Stomach (tissue), 19 donors: ENCODE measurements at places on chromosomes 2 and 18. TPM values are rescaled to one million over a fixed set of nuclear protein-coding genes. Genes with fewer than 3 reads are reported as not detected.
A peak's percentile ranks its signal among the peaks of the same experiment; 100 is the strongest.

- DNase-seq = no peak
Measured at GRCh38 chr2:23528690-23529089, 143.7 kb downstream of the KLHL29 start.

DNA sequence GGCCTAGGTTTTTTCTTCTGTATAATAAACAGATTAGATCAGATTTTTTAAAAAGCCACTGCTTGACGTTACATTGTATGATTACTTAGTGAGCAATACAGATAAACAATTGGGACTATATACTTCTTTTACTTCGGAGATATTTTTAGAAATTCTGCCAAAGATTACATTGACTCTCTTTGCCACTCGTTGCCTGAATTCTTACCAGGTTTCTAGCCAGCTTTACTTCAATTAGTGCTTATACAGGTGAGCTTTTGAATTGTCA lies 156.6 kb downstream of the HAUS1 start:
- DNase-seq = no peak

The HADHA gene
- total RNA-seq = 129 TPM

GRCh38 chr2:24875272-24875671 lies 44.8 kb downstream of the ADCY3 start:
- DNase-seq = no peak

DNA sequence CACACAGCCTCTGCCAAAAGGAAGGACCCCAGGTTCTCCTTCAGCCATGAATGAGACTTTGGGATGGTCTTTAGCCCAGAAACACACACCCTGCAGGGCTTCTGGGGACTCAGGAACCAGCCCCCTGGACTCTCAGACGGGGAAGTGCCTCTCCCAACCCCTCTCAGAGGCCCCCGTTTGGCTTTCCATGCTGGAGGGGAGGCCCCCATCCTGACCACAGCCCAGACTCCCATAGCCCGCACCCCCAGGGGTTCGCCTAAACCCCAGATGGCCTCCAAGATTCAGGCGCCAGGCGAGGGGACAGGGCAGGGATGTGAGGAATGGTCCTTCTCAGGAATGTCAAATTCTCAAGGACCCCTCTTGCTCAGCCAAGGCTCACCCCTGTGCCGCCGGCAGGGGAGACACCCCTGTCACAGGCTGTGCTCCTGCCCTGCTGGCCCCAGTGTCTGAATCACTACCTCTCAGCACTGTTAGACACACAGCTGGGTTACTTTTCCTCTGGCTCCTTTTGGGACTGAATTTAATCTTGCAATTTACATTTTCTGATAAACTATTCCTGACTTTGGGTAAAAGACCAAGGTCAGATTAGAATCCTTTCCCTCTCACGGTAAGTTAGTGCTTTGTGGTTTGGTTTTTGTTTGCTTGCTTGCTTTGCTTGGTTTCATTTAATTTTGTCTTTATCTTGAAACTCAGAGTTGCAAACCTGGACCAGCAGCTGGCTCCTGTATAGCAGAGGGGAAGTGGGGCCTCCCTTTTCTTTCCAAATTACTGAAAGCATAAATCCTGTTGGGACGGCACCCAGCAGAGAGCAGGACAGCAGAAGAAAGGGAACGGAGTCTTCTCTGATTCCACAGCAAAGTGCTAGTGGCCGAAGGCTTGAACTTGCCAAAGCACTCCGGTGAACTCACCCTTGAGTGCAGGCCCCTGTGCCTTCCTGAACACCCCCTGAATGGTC lies 198.9 kb upstream of the RAB6C start:
- peak; percentile 54 for DNase-seq

- DNase-seq = no peak
Measured at GRCh38 chr2:234842753-234843152, 109.1 kb upstream of the SH3BP4 start.
